ENCODE measurements at places on chromosomes 2 and 18.

- DNase-seq, result no peak
Measured at GRCh38 chr2:238174701-238175100, 15.9 kb downstream of the ERFE start.

- peak; percentile 3 for DNase-seq
Measured at GRCh38 chr2:111898703-111899514, 502 bp downstream of the MERTK start.

GRCh38 chr18:13914170-13914569 is 1.2 kb downstream of the MC2R start:
- DNase-seq, result no peak

DNA sequence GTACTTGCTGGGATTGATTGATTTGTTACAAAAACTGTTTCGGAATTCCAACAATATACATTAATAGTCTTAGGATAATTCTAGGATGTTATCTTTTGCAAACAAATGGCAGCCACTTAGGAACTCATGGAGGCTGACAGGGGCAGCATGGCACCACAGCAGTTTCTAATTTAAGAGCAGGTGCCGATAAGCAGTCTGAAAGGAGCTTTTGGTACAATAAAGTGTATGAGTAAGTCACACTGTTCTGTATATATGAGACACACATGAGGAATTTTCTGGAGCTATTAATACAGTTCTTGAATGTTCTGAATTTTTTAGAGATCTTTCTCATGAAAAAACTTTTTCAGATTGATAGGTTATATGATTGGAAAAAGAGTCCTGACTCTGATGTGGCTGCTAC is 52.2 kb downstream of the EIF5B start:
- DNase-seq, result no peak

DNA sequence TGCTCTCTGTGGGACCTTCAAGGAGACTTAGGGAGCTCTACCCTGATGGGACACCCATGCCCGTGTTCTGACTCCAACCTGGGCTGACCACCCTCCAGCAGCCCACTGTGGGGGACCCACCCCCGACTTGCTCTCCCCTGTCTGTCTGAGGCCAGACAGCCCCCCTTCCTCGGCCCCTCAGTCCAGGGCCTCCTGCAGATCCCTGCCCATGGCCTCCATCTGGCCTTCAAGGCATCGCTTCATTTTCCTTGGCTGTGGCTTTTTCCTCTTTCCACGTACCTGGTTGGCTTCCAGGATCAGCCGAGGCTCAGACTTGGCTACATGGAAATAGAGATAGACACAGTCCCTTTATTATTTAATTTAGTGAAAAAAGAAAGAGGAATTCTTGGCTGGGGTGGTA is 290.0 kb downstream of the CYP26B1 start:
- DNase-seq, result no peak

GRCh38 chr2:4718777-4719176 is 973.4 kb upstream of the SOX11 start:
- DNase-seq, result no peak

DNA sequence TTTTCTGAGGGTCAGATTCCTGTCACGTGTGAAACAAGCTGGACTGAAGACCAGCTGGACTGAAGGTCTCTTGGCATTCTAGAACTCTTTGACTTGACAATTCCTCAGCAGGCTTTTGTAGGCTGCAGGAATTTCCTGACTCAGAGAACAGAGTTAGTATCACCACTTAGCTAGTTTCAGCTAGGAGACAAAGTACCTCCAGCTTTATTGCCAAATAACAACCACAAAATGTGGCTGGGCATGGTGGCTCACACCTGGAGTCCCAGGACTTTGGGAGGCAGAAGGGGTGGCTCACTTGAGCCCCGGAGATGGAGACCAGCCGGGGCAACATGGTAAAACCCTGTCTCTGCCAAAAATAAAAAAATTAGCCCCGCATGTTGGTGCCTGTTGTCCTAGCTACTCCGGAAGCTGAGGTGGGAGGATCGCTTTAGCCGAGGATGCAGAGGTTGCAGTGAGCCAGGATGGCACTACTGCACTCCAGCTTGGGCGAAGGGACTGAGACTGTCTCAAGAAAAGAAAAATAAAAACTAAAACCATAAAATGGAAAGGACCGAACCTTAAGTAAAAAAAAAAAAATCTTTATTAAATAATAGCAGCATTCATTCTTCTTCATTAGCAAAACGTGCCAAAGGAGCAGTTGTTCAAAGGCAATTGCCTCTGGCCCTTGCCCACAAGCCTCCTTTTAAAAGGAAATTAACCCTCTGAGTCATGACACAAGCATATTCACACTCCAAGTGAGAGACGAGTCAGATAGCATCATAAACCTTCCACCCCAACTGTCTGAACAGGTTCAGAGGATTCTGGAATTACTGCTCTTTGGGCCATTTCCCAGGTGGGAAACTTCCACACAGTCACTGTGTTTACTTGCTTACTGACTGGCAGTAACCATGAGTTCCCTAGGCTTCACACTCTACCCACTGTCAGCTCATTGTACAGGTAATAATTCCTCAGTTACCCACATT is 88.9 kb downstream of the MYL12B start:
- no peak for DNase-seq

Data from CD4-positive, alpha-beta T cell treated with Interleukin-17A for 1 hour (primary cell).